ENCODE measurements at places on chromosomes 2 and 18. TPM values are rescaled to one million over a fixed set of nuclear protein-coding genes. Genes with fewer than 3 reads are reported as not detected.

The VAPA gene
- total RNA-seq, result 187 TPM

The SAP130 gene
- 28.5 TPM for total RNA-seq

The COBLL1 gene
- total RNA-seq, result 0.91 TPM

The CTAGE1 gene
- total RNA-seq, result not detected

The ITGA6 gene
- total RNA-seq, result 0.81 TPM

The LOXHD1 gene
- not detected for total RNA-seq

The GRB14 gene
- 0.83 TPM for total RNA-seq

The PSMA8 gene
- not detected for total RNA-seq

The DCDC2C gene
- total RNA-seq, result not detected

The DPP10 gene
- total RNA-seq, result 15.1 TPM

- H3K4me1 ChIP-seq, result peaks cover 51% of the 10 kb centered on the region
- peak overlapping the region; percentile 94 for H3K27ac ChIP-seq
- DNase-seq, result peak; percentile 27
- no peaks in the 10 kb centered on the region for H3K36me3 ChIP-seq
Measured at GRCh38 chr18:1017227-1018058, 112.8 kb downstream of the ADCYAP1 start.

DNA sequence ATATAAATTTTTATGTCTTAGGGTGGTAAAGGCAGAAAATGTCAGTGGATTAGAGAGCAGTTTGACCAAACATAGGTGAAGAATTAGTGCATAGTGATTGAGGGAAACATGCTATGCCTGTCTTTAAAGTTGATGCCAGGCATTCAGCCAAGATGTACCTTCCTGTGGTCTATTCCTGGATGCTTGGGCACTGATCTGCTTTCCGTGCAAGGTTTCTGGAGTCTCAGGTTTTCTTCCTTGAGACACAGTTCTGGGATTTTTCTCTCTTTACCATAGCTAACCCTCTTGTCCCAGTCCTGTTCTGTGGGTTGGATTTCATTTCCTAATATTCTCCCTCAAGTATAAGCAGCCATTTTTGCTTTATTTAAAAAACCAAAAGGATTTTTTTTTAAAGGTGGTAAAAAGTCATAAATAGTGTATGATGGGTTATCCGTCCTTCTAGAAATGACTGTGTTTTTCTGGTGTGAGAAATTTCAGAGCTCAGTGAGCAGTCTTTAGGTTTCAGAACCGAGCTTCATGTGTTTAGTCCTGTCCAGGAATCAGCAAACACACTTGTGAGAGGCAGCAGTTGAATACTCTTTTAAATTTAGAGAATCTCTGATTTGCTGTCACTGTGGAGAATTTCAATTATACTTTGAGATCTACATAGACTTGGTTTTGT is 43.0 kb upstream of the CYBRD1 start:
- no peaks in the 10 kb centered on the region for H3K36me3 ChIP-seq
- H3K4me1 ChIP-seq, result no peaks in the 10 kb centered on the region
- H3K27ac ChIP-seq, result no peak overlapping the region
- no peaks in the 10 kb centered on the region for H3K27me3 ChIP-seq
- DNase-seq, result no peak
- H3K4me3 ChIP-seq, result no peak overlapping the region

- DNase-seq, result no peak
- H3K27me3 ChIP-seq, result no peaks in the 10 kb centered on the region
- no peak overlapping the region for H3K4me3 ChIP-seq
- H3K36me3 ChIP-seq, result no peaks in the 10 kb centered on the region
- H3K27ac ChIP-seq, result no peak overlapping the region
Measured at GRCh38 chr2:153939124-153939796, 67.5 kb downstream of the GALNT13 start.

DNA sequence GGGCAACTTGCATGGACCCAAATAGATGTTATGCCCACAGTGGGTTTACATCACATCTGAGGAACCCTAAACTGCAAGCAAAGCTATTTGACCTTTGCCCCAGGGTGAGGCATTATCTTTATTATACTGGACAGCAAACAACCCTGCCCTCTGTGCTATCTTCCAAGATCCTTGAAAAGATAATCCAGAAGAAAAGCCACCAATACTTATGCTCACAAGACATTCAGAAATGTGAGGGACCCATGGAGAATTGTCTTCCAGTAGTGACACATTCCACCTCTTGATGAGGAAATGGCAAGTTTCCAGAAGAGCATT is 53.0 kb upstream of the NDUFV2 start:
- H3K4me3 ChIP-seq, result no peak overlapping the region
- peaks cover 14% of the 10 kb centered on the region for H3K36me3 ChIP-seq
- H3K4me1 ChIP-seq, result no peaks in the 10 kb centered on the region
- peaks cover 5% of the 10 kb centered on the region for H3K27me3 ChIP-seq
- no peak overlapping the region for H3K27ac ChIP-seq

GRCh38 chr2:201833781-201834180 is 27.4 kb downstream of the CDK15 start:
- H3K4me3 ChIP-seq, result no peak overlapping the region
- H3K4me1 ChIP-seq, result no peaks in the 10 kb centered on the region
- peaks cover 4% of the 10 kb centered on the region for H3K36me3 ChIP-seq
- no peak overlapping the region for H3K27ac ChIP-seq
- no peak for DNase-seq

DNA sequence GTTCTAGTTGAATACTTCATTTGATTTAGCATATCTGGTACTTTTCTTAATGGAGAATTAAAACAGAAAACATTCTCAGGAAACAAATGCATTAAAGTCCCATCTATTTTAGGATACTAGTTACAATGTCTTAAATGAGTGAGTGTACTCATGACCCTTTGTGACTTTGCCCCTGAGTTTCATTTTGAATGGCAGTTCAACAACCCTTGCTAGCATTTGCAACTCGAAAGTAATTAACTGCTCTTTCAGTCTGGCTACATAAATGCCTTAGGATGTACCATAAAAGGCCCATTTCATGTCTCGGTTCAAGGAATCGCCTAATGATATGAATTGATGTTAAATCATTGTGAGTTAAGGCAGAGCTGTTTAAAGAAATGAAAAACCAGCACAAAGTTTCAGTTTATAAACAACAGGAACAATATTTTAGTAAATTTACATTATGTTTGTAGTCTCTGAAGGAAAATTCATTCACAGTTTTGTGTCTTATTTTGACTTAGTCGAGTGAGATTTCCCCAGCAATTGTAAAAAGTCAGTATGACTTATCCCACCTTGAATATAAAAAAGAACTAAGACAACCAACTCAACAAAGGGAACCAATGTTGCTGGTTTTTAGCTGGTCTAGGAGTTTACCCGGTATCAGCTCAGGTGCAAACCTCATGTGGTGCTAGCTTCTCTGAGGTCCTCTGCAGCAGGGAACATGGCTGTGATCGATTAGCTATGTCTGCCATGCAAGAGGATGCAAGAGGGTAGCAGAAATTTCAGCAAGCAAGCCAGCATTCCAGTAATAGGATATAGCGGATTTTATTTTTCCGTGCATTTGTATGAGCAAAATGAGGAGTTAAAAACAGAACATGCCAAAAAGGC is 386.2 kb downstream of the PTPRM start:
- no peaks in the 10 kb centered on the region for H3K36me3 ChIP-seq
- no peak overlapping the region for H3K27ac ChIP-seq
- no peaks in the 10 kb centered on the region for H3K27me3 ChIP-seq

GRCh38 chr2:141417246-141417797 is 713.5 kb downstream of the LRP1B start:
- no peaks in the 10 kb centered on the region for H3K4me1 ChIP-seq
- no peak for DNase-seq
- no peaks in the 10 kb centered on the region for H3K36me3 ChIP-seq
- H3K27ac ChIP-seq, result no peak overlapping the region

- H3K36me3 ChIP-seq, result no peaks in the 10 kb centered on the region
- H3K4me3 ChIP-seq, result no peak overlapping the region
- DNase-seq, result no peak
- H3K4me1 ChIP-seq, result no peaks in the 10 kb centered on the region
- no peak overlapping the region for H3K27ac ChIP-seq
- H3K27me3 ChIP-seq, result no peaks in the 10 kb centered on the region
Measured at GRCh38 chr2:88669482-88670214, 21.8 kb upstream of the RPIA start.

GRCh38 chr2:212052412-212053159 is 486.0 kb downstream of the ERBB4 start:
- H3K4me3 ChIP-seq, result no peak overlapping the region
- no peaks in the 10 kb centered on the region for H3K27me3 ChIP-seq
- peaks cover 5% of the 10 kb centered on the region for H3K36me3 ChIP-seq
- DNase-seq, result no peak
- H3K4me1 ChIP-seq, result no peaks in the 10 kb centered on the region

DNA sequence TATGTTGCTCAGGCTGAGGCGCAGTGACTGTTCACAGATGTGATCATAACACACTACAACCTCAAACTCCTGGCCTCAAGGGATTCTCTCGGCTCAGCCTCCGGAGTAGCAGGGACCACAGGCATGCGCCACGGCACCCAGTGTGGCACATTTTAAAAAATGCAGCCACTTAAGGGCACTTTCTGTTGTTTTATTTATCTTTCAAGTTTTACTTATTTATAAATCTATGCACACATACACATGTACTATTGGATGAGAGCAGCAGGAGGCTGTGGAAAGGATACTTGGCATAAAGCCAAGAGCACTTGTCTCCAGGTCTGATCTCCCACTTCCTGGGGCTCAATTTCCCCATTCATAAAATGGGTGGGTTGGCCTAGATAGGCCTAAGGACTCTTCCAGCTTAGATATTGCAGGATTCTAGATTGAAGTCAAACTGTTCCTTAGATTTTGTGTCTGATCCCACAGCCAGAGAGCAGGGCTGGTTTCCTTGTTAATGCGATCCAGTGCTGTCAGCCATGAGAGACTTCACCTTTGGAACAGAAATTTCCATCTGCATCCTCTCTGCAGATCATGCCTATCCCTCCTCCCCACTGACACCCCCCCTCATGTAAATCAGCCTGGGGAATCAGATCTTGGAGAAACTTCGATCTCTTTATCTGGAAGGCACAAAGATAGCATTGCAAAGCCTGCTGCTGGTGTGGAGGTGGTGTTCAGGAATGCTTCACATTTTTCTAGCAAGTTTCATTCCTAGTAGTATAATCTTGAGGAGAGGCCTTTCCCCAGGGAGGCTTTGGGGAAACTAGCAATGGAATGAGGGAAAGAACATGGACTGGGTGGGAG is 24.7 kb downstream of the PCBP1 start:
- peaks cover 5% of the 10 kb centered on the region for H3K27me3 ChIP-seq
- no peak overlapping the region for H3K4me3 ChIP-seq
- H3K4me1 ChIP-seq, result no peaks in the 10 kb centered on the region

GRCh38 chr2:84579661-84580060 is 63.4 kb downstream of the DNAH6 start:
- H3K4me1 ChIP-seq, result no peaks in the 10 kb centered on the region
- no peaks in the 10 kb centered on the region for H3K27me3 ChIP-seq
- no peak for DNase-seq
- no peaks in the 10 kb centered on the region for H3K36me3 ChIP-seq
- no peak overlapping the region for H3K4me3 ChIP-seq

- H3K36me3 ChIP-seq, result no peaks in the 10 kb centered on the region
- no peak for DNase-seq
- H3K27ac ChIP-seq, result no peak overlapping the region
- H3K27me3 ChIP-seq, result no peaks in the 10 kb centered on the region
- peaks cover 13% of the 10 kb centered on the region for H3K4me1 ChIP-seq
Measured at GRCh38 chr18:57855551-57855950, 52.4 kb upstream of the ATP8B1 start.

- no peaks in the 10 kb centered on the region for H3K36me3 ChIP-seq
- peaks cover 45% of the 10 kb centered on the region for H3K4me1 ChIP-seq
- H3K27ac ChIP-seq, result peak overlapping the region; percentile 68
- H3K27me3 ChIP-seq, result peaks cover 12% of the 10 kb centered on the region
Measured at GRCh38 chr2:239263231-239263630, 137.6 kb downstream of the HDAC4 start.

- H3K4me3 ChIP-seq, result no peak within 1 kb of the TSS
- H3K4me1 ChIP-seq, result peaks cover 3% of the 10 kb centered on the region
- peak within 1 kb of the TSS; percentile 62 for H3K27ac ChIP-seq
- H3K36me3 ChIP-seq, result peaks cover 3% of the 10 kb centered on the region
- DNase-seq, result no peak
- peaks cover 4% of the 10 kb centered on the region for H3K27me3 ChIP-seq
Measured at GRCh38 chr2:232539298-232540231, at the start of gene CHRNG. Gene CHRNG, plus strand, starts transcription at chr2:232539692. Its CDS starts 56 bp downstream, at chr2:232539748.

DNA sequence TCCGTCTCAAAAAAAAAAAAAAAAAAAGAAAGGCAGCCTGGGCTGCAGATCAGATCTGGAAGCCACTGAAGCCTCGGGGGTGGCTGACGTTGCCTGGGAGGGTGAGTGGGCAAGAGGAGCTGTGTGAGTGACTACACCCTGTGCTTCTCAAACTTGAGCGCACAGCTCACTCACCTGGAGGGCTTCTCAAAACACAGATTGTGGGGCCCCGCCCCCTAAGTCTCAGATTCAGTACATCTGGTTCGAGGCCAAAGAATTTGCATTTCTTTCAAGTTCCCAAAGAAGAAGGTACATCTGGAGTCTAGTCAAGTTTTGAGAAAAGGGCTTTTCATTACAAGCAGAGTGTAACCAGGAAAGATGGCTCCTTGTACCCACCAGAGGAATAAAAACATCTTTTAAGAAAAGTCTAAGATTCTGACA is 97.7 kb upstream of the CAB39 start:
- H3K36me3 ChIP-seq, result no peaks in the 10 kb centered on the region
- H3K27ac ChIP-seq, result no peak overlapping the region
- no peaks in the 10 kb centered on the region for H3K27me3 ChIP-seq
- no peak for DNase-seq
- H3K4me3 ChIP-seq, result no peak overlapping the region

GRCh38 chr2:236972491-236973342 is 113.0 kb upstream of the COPS8 start:
- peak overlapping the region; percentile 73 for H3K27ac ChIP-seq
- H3K4me3 ChIP-seq, result peak overlapping the region; percentile 74
- peaks cover 40% of the 10 kb centered on the region for H3K4me1 ChIP-seq
- DNase-seq, result peak; percentile 50

DNA sequence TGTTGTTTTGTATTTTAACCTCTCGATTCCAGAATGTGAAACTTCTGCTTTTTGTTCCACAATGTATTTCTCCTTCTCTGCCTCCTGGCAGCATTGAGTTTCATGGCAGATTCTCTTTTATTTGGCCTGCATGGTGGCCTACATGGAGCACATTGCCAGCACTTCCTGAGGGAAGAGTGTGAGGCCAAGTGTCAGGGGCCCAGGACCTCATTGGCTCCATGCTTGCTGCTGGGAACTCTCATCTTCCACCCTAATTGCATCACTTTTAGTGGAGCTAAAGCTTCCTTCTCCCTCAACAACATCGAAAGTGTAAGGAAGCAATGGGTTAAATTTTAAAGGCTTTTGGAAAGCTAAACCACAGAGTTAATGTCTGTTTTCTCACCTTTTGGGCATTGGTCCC is 9.5 kb downstream of the TRIB2 start:
- H3K36me3 ChIP-seq, result peaks cover 28% of the 10 kb centered on the region
- H3K4me1 ChIP-seq, result peaks cover 43% of the 10 kb centered on the region
- no peak for DNase-seq
- peaks cover 2% of the 10 kb centered on the region for H3K27me3 ChIP-seq
- no peak overlapping the region for H3K27ac ChIP-seq

DNA sequence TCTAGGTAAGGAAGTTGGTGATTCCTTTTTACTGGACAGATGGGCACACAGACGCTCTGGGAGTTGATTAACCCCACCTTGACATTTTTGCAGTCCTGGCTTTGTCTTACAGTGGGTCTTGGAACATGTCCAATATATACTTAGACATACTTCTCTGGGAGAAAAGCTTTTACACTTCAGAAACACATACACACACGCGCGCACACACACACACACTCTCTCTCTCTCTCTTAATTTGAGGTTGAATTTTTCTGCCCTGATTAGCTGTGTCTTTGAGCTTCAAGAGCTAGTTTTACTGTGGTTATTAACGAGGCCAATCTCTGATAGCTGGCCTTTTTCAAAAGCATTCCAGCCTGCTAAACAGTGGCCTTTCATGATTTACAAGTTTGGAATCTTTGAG is 215.0 kb downstream of the MYCN start:
- H3K36me3 ChIP-seq, result no peaks in the 10 kb centered on the region
- no peak overlapping the region for H3K4me3 ChIP-seq
- peaks cover 7% of the 10 kb centered on the region for H3K27me3 ChIP-seq

GRCh38 chr2:144876013-144876412 is 356.1 kb upstream of the ZEB2 start:
- no peaks in the 10 kb centered on the region for H3K27me3 ChIP-seq
- no peak overlapping the region for H3K4me3 ChIP-seq
- peaks cover 4% of the 10 kb centered on the region for H3K36me3 ChIP-seq
- DNase-seq, result no peak
